ENCODE measurements at places on chromosomes 16 and 17. TPM values are rescaled to one million over a fixed set of nuclear protein-coding genes. Genes with fewer than 3 reads are reported as not detected.

DNA sequence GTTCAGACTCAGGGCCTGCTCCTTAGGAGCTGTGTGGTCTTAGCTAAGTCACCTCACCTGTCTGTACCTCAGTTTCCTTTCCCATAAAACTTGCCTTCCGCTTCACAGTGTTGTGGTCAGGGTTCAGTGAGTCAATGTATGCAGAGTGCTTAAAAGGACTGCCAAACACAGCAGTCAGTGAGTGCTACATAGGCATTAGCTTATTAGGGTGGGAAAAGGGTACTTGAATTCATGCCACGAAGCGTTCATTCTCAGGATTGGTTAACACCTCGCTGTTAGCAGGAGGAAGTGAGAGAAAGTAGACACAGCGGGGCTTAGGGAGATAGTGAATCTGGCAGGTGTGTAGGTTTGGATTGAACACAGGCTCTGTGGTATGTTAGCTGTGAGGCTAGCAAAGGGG lies 155.2 kb downstream of the SHISA9 start:
- no peak for DNase-seq

- DNase-seq, result no peak
Observed at GRCh38 chr17:19533718-19534561, at the start of gene SLC47A1. TSS of gene SLC47A1 (plus strand) at chr17:19533854. CDS start at chr17:19533940, 86 bp downstream.

DNA sequence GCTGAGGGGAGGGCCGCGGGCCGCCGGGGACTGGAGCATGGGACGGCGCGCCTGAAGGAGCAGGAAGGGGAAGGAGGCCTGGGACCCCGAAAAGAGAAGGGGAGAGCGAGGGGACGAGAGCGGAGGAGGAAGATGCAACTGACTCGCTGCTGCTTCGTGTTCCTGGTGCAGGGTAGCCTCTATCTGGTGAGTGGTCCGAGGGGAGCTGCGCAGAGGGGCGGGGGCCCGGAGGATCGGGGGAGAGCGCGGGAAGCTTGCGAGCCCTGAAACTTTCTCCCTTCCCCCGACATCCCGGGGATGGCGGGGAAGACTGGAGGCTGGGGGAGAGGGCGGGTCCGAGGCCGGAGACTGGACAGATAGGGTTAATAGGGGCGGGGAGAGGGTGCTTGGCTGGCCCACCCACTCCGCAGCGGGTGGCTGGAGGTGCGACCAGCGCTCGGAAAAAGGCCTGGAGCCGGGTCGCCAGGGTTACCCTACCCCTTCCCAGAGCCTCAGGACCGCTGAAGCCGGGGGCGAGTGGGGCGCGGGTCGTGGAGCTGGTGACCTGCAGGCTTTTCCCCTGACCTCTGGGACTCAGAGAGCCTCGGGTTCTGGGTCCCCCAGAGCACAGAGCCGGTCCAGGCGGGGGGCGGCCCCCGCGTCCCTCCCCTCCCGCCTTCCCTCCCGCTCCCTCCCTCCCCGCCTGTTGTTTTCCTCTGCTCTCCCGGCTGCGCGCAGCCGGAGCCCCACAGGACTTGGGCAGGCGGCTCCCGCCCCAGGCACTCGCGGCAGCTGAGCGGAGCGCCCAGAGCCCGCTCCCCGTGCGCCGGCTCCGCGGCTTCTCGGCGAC lies 631 bp downstream of the NXPH3 start:
- no peak for DNase-seq

DNA sequence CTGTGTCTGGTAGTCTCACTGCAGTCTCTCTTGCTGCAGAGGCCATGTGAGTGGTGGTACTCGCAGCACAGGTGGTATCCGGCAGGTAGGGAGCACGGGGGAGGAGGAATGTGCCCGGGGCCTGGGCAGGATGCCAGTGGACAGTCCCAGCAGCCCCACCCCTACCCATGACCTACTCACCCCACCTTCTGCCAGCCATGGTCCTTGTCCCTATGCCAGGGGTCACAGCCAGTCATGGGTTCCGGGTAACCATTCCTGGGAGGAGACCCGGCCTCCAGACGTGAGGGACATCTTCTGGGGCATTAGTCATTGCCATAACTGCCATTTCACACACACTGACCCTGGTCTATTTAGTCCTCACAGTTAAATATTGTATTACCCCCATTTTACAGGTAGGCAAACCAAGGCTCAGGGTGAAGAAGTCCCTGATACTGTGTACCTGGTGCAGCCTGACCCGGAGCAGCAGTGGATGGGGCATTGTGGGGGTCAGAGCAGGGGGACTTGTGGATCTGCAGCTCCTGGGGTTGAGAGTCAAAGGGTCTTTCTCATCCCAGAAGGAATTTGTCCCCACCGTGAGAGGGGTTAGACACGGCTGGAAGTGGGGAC lies 58.8 kb upstream of the TAC4 start:
- no peak for DNase-seq

- DNase-seq, result no peak
Observed at GRCh38 chr17:6508519-6509030, 47.8 kb downstream of the PITPNM3 start.

- DNase-seq, result no peak
Observed at GRCh38 chr16:11179574-11179973, 76.4 kb downstream of the SOCS1 start.

- no peak for DNase-seq
Observed at GRCh38 chr16:66457888-66458287, 30.8 kb downstream of the BEAN1 start.

PYY gene
- not detected for total RNA-seq
